HFFc6 (cell line): ENCODE measurements at places on chromosomes 2 and 18. TPM values are rescaled to one million over a fixed set of nuclear protein-coding genes. Genes with fewer than 3 reads are reported as not detected.

Gene TMEM169
- total RNA-seq = 0.17 TPM in 1 of 3 replicates, not detected in the others

Gene TGFA
- total RNA-seq = 0.21 TPM in 1 of 2 replicates, not detected in the other

Gene RGPD3
- 0.05 TPM in 1 of 3 replicates, not detected in the others for total RNA-seq

Gene MC4R
- total RNA-seq = not detected in 3 replicates

Gene FTCDNL1
- total RNA-seq = 0.64 to 0.80 TPM (median 0.66 TPM) in 3 replicates

Gene RUFY4
- not detected in 3 replicates for total RNA-seq
